ENCODE measurements at places on chromosomes 12 and 14. TPM values are rescaled to one million over a fixed set of nuclear protein-coding genes. Genes with fewer than 3 reads are reported as not detected.
A peak's percentile ranks its signal among the peaks of the same experiment; 100 is the strongest.

DNA sequence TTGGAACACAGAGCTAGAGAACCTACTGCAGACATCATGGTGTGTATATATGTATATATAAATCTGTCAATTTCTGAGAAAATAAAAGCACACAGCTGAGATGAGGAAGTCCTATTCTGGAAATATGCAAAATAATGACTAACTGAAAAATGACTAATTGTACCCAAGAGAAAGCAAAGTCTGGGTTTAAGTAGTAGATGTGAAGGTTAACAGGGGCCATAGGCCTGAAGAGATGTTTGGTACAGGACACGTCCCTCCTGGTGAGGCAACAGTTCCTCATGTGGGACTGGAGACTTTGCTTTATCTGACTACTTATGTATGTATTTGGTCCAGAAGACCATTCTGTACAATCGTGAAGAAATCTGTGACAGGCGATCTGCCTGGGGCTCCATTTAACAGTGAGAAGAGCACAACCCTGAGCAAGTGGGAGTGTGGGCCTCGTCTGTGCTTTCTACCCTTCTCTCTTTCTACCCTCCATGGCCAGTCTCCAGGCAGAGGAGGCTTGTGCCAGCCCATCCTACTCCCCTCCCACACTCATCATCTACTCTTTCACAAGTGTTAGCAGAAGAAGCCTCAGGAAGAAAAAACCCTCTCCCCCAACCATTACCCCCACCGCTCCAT lies 67.5 kb downstream of the SLC41A2 start:
- H3K36me3 ChIP-seq, result no peaks in the 10 kb centered on the region
- no peaks in the 10 kb centered on the region for H3K27me3 ChIP-seq
- no peaks in the 10 kb centered on the region for H3K4me1 ChIP-seq
- no peak overlapping the region for H3K27ac ChIP-seq
- H3K4me3 ChIP-seq, result no peak overlapping the region
- no peak for DNase-seq

GRCh38 chr14:103370087-103370486 lies 15.1 kb upstream of the MARK3 start:
- DNase-seq, result no peak
- no peaks in the 10 kb centered on the region for H3K4me1 ChIP-seq
- H3K27me3 ChIP-seq, result no peaks in the 10 kb centered on the region
- H3K4me3 ChIP-seq, result no peak overlapping the region
- H3K36me3 ChIP-seq, result no peaks in the 10 kb centered on the region

- H3K4me1 ChIP-seq, result no peaks in the 10 kb centered on the region
- DNase-seq, result no peak
- peaks cover 30% of the 10 kb centered on the region for H3K36me3 ChIP-seq
- no peak overlapping the region for H3K4me3 ChIP-seq
- H3K27ac ChIP-seq, result no peak overlapping the region
These were observed 23.4 kb downstream of the CGRRF1 start for GRCh38 chr14:54533100-54533499.

DNA sequence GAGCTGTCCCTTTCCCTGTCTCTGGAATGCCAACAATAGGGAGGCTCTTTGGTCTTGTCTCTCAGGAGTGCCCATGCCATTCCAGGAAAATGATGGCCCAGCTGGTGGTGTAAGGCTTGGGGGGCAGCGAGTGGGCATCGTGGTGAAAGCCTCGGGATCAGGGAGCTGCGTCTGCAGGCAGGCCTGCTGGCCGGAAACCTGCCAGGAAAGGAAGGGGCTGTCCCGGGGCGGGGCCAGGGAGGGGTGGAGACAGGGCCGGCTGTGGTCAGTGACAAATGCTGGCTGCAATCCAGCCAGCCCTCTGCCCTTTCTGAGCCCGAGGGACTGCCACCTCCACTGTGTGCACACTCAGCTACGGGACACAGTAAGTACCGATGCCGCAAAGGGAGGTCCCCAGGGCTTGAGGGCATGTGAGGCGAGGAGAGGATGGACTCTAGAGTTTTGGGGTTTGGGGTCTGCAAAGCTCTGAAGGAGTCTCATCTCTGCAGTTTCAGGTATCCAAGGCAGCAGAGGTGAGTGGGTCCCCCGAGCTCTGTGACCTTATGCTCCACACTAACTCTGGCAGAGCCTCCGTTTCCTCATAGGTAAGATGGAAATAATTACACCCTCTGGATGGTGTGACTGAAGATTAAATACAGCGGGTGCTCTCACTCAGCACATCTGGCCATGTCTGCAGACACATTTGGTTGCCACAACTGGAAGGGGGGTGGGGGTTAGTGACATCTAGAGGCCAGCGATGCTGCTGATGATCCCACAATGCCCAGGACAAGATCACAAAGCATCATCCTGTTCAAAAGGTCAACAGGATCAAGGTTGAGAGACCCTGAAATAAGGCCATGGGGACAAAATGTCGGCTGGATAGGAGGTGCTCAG lies at the start of gene SERPINA5:
Gene SERPINA5 (plus strand): TSS at position 300 of the 873 bp plus-strand sequence. CDS start 5,937 bp downstream, outside the sequence.
- peaks cover 9% of the 10 kb centered on the region for H3K4me1 ChIP-seq
- no peaks in the 10 kb centered on the region for H3K36me3 ChIP-seq
- no peak within 1 kb of the TSS for H3K4me3 ChIP-seq
- H3K27ac ChIP-seq, result no peak within 1 kb of the TSS
- peak; percentile 84 for DNase-seq

GRCh38 chr12:51972422-51972812 lies 20.9 kb downstream of the ACVR1B start:
- DNase-seq, result no peak
- no peaks in the 10 kb centered on the region for H3K27me3 ChIP-seq
- H3K27ac ChIP-seq, result no peak overlapping the region
- peaks cover 39% of the 10 kb centered on the region for H3K4me1 ChIP-seq

DNA sequence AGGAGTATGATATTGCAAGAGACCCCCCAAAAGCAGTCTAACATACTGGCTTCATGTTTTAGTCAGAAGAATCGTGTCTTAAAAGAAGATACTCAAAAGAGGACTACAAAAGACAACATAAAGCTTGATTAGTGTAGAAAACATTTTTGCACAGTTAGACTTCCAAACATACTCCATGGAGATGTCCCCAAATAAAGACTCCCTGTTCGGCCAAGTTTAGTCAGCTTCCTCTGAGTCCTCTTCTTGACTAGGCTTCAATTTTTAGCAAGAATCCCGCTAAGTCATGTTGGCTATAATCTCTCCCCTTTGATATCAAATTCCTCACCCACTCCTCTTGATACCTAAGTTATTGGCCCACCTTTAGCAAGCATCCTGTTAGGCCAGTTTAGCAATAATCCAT lies 298.0 kb downstream of the RMST start:
- H3K27me3 ChIP-seq, result no peaks in the 10 kb centered on the region
- peaks cover 17% of the 10 kb centered on the region for H3K4me1 ChIP-seq
- DNase-seq, result no peak
- H3K4me3 ChIP-seq, result peak overlapping the region; percentile 41
- no peaks in the 10 kb centered on the region for H3K36me3 ChIP-seq

DNA sequence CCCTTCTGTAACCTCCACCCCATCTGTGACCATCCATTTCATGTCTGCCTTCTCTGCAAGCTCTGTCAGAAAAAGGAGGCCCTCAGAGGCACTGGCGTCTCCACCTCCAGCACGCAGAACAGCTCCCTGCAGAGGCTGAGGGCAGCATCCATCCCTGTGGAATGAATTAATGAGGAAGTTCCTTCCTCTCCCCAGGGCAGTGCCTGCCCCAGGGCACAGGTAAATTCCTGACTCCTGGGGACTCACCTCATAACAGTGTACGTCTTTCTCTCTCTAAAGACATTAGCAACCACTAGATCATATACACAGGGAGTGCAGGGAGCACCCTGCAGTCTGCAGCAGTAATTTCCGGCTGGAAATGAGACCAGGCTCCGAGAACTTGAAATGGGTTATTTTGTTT lies 155.0 kb upstream of the TMEM132C start:
- no peaks in the 10 kb centered on the region for H3K36me3 ChIP-seq
- H3K27ac ChIP-seq, result no peak overlapping the region
- H3K27me3 ChIP-seq, result no peaks in the 10 kb centered on the region
- H3K4me1 ChIP-seq, result no peaks in the 10 kb centered on the region
- H3K4me3 ChIP-seq, result no peak overlapping the region
- peak; percentile 78 for DNase-seq

The P2RX7 gene
- total RNA-seq, result not detected

The SRRM4 gene
- 0.76 TPM for total RNA-seq

GRCh38 chr12:52871291-52872039 lies 22.7 kb upstream of the KRT78 start:
- no peak for DNase-seq
- H3K27ac ChIP-seq, result no peak overlapping the region
- no peaks in the 10 kb centered on the region for H3K4me1 ChIP-seq
- H3K27me3 ChIP-seq, result peaks cover 23% of the 10 kb centered on the region

DNA sequence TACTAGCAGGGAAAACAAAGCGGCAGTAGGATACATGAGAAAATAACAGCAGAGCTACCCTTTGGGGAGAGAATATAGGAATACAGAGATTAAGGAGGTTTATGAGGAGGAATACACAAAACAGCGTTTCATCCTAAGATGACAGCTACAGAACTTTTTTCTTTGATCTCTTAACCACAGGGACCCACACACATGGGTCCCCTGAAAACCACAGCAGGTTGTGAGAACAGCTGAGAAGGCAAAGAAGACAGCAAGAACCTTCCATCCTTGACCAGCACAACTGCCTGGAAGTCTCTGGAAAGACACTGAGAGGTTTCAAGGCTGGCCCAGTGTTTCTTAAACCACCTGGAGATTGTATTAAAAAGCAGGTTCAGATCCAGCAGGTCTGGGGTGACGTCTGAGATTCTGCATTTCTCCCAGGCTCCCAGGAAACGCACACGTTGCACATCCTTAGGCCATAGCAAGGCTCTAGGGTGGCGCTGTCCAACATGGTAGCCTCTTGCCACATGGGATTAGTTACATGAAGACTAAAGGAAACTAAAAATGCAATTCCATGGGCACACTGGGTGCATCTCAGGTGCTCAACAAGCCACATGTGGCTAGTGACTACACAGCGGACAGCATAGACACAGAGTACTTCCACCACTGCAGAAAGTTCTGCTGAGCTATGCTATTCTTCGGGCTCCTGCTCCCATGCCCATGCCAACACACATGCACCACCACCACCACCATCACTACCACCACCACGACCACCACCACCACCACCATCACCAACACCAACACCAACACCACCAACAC lies 92.3 kb downstream of the FOXN3 start:
- H3K4me1 ChIP-seq, result peaks cover 9% of the 10 kb centered on the region
- H3K4me3 ChIP-seq, result no peak overlapping the region
- H3K27ac ChIP-seq, result no peak overlapping the region
- DNase-seq, result no peak
- H3K27me3 ChIP-seq, result no peaks in the 10 kb centered on the region

GRCh38 chr12:126554625-126555024 lies 1489.4 kb downstream of the AACS start:
- DNase-seq, result peak; percentile 55
- peaks cover 6% of the 10 kb centered on the region for H3K4me1 ChIP-seq
- H3K4me3 ChIP-seq, result no peak overlapping the region
- H3K27ac ChIP-seq, result no peak overlapping the region

GRCh38 chr14:62081012-62081612 lies 318.9 kb downstream of the SNAPC1 start:
- no peak overlapping the region for H3K4me3 ChIP-seq
- H3K27me3 ChIP-seq, result no peaks in the 10 kb centered on the region
- H3K27ac ChIP-seq, result no peak overlapping the region

The KRT77 gene
- not detected for total RNA-seq

DNA sequence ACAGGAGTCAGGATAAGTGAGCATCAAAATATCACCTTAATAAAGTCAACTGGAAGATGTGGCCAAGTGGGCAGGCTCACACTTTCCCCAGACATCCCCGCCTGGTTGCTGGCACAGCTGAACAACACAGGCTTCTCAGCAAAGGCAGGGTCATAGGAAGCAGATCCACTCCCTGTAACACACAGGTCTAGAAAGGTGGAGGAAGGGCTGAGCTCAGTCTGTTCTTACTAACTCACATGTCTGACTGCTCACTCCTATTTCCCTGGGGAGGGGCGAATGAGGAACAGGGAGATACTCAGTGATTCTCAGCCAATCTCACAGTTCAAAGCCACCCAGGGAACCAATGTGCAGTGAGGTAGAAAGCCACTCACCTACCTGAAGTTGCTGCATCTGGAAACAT lies 45.0 kb upstream of the AMN1 start:
- H3K4me3 ChIP-seq, result peak overlapping the region; percentile 12
- no peak for DNase-seq
- H3K27me3 ChIP-seq, result no peaks in the 10 kb centered on the region
- no peaks in the 10 kb centered on the region for H3K36me3 ChIP-seq
- H3K27ac ChIP-seq, result no peak overlapping the region

GRCh38 chr14:50520947-50521815 lies 11.2 kb downstream of the MAP4K5 start:
- no peaks in the 10 kb centered on the region for H3K27me3 ChIP-seq
- H3K4me1 ChIP-seq, result no peaks in the 10 kb centered on the region
- no peak overlapping the region for H3K27ac ChIP-seq
- DNase-seq, result no peak
- no peak overlapping the region for H3K4me3 ChIP-seq

The CCDC38 gene
- total RNA-seq, result 0.35 TPM

DNA sequence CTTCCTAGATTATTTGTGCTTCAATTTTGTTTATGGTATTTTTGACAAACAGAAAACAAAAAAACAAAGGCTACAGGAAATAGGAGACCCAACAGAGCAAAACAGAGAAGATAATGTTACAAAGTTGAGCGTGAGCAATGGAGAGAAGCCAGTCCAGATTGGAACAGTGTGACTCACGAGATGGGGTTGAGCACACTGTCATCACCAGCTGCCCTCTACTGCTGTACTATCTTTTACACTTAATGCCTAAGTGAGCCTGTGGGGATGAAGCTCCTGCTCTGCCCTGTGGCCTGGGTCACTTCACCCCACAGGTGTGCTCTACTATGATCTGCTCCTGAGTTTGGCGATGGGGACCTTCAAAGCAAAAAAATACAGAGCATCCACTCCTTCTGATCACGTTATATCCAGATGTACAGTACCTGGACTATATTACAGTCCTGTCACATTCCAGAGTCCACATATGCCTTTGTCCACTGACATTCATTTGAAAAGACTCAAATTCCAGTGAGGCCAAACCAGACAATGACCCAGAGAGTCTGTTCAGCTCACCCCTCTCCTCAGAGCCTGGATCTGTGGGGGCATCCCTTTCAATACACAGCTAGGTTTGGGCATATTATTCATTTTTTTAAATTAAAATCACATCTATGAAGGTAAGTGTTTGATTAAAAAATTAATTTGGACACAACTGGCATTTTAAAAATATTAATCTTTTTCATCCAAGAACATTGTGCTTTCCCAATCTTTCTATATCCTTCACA lies 4.4 kb downstream of the IPO8 start:
- DNase-seq, result no peak
- no peaks in the 10 kb centered on the region for H3K27me3 ChIP-seq
- H3K4me1 ChIP-seq, result peaks cover 4% of the 10 kb centered on the region
- no peak overlapping the region for H3K27ac ChIP-seq
- H3K36me3 ChIP-seq, result peaks cover under 1% of the 10 kb centered on the region

- no peak overlapping the region for H3K4me3 ChIP-seq
- no peaks in the 10 kb centered on the region for H3K27me3 ChIP-seq
These were observed 169.0 kb upstream of the ATP2B1 start for GRCh38 chr12:89877671-89878070.

GRCh38 chr12:52879394-52880351 lies 25.2 kb downstream of the KRT8 start:
- DNase-seq, result peak; percentile 97
- H3K36me3 ChIP-seq, result no peaks in the 10 kb centered on the region
- no peak overlapping the region for H3K27ac ChIP-seq

The LAG3 gene
- total RNA-seq, result 7.3 TPM

The JAG2 gene
- 6.4 TPM for total RNA-seq

Measured in endodermal cell (in vitro differentiated cells).